ENCODE measurements at places on chromosomes 6 and 20.

DNA sequence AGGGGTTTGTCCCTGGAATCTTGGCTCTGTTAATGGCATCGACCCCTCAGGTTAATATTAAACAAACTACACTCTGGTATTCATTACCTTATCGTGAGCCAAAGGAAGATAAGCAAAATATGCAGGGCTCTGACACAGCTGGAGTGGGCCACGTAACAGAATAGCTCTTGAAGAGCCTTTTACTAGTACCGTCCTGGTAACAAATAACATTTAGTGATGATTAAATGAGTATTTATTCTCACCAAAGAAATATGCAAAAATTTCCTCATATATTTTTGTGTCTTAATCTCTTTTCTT, 20.1 kb upstream of the UTRN start:
- DNase-seq: peak; percentile 92

- no peak for DNase-seq
Observed at GRCh38 chr20:54172532-54172855, 1.3 kb downstream of the CYP24A1 start.

GRCh38 chr6:147651249-147652063, 143.0 kb downstream of the SAMD5 start:
- peak; percentile 70 for DNase-seq

DNA sequence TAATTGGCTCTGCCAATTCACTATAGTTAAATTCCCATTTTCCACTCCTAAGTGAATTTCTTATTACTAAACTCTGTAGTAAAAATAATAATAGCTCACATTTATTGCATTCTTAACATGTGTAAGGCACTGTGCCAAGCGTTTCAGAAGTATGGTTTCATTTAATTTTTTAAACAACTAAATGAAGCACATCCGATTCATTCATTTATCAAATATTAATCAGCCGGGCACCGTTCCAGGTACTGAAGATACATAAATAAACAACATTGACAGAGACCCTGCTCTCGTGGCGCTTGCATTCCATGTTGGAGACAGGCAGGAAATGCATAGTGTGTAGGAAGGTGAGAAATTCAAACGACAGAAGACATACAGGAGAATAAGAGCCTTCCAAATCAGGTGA, 423.2 kb upstream of the JARID2 start:
- no peak for DNase-seq

- DNase-seq: no peak
Observed at GRCh38 chr6:2891768-2892170, 11.3 kb downstream of the SERPINB9 start.

DNA sequence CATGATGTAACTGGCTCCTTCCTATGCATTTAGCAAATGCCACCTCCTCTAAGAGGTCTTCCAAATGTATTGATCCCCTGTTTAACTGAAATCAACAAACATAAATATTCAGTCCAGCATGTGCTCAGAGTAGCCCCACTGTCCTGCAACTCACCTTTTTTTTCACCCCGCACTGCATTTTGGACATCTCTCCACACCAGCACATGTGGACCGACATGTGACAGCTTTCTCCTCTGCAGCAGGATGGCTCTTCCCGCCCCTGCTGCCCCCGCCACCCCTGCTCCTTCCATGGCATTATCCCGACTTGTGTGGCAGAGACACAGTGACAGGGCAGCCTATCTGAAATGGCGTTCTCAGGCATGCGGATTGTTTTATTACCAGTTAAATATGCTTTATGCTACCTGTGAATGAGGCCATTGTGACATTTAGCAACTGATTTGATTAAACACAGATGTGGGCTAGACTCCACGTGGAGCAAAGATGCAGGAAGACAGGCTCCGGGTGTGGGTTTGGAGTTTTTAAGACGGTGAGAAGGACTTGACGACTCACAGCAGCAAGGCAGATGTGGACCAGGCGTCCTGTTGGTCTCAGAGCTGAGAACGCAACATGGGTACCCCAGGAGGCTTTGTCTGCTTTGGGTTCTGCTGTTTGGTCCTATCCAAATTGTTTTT, 161.2 kb downstream of the EYA2 start:
- DNase-seq: no peak

DNA sequence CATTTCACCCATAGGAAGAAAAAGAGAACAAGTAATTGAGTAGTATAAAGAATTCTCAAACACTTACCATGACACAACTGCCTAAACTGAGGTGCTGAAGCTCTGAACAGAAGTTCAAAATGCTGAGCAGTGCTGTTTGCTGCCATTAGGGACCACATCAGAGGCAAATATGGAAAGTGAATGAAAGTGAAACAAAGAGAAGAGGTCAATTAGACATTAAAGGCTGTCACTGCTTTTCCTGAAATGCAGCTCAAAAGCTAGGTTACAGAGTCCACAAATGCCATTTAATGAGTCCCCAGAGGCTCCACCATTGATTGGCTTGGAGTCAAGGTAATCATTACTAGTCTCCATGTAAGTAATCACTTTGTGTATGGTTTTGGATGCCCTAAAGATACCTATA, 46.1 kb downstream of the POU3F2 start:
- no peak for DNase-seq

- DNase-seq: no peak
Observed at GRCh38 chr20:10631126-10631525, 42.7 kb downstream of the JAG1 start.

DNA sequence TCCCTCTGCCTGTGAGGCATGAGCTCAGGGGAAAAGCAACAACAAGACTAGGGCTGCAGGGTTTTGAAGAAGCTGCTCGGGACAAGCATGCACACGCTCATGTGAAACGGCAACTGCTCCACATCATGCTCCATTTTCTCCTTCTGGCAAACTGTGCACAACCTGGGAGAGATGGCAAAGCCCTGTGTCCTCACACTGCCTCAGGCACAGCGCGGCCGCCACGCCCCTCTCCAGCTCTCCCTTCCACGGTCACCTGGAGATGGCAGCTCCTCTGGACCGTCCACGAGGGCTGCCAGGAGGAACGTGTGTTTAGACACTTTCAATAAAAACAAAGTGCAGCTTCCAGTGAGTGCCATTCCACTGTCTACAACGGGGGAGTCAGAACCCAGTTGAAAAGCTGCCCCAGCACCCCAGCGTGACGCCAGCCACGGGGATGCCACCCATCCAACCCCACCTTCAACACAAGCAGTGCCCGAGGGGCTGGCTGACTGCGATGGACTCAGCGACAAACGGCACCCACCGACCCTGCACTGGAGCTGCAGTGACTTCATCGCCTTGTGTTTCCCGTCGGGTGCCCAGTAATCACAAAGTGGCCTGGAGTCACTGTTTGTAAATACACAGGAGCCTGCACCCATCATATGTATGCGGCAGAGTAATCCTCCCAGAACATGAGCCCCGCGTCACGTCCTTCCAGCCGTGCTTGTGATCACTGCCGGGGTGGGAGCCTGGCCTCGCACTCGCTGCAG, 16.1 kb downstream of the SMOC2 start:
- DNase-seq: no peak

GRCh38 chr20:37345339-37346235, at the start of gene SRC:
Gene SRC, plus strand, starts transcription at chr20:37346140. Its CDS starts 38,014 bp downstream, at chr20:37384154.
- peak; percentile 81 for DNase-seq

GRCh38 chr6:120614723-120615122, 719.6 kb downstream of the TBC1D32 start:
- no peak for DNase-seq

DNA sequence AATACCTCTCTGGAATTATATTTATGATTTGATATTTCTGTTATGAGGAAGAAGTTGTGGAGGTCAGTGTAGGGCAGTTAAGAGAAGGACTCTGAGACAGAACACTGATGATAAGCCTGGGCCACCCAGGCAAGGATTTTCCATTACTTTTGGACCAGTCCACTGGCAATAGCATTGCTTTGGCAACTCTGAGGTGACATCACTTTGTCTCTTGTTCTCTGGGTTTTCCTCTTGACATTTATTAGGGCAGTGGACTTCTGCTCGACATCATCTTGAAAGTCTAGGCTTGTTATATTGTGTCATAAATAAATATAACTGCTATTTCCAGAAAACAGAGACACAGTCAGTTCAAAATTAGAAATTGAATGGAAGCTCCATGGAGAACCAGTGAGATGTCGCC, 268.0 kb downstream of the SMOC2 start:
- no peak for DNase-seq

DNA sequence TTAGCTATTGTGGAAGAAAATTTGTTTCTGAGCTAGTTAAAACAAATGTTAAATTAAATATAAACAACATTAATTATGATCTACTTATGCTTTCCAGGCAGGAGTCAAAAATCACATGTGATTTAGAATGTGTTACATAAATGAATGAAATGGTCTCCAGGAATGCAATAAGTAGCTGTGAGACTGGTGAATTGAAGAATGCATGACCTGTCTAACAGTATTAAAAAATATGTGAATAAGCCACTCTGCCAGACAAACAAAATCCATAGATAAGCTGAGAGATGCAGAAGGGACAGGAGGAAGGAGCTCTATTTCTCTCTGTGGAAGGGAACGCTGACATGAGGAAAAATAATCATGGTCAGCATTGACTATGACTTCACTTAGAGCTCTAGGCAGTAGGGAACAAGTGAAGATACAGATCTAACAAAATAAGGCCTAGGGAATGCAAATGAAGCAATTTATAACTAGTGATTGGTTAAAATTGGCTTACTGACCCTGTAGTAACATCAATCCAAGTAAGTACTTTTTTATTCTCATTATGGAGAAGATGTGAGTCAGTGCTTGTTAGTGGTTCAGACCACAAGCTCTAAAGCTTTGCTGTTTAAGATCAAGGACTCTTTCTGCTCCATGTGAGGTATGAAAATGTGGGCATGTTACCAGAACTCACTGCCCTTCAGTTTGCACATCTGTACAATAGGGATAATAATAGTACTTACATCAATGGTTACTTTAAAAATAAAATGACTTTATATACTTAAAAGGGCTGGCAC, 432.6 kb downstream of the MMUT start:
- no peak for DNase-seq

- DNase-seq: peak; percentile 50
Observed at GRCh38 chr6:132812756-132813172, 1.6 kb upstream of the RPS12 start.

DNA sequence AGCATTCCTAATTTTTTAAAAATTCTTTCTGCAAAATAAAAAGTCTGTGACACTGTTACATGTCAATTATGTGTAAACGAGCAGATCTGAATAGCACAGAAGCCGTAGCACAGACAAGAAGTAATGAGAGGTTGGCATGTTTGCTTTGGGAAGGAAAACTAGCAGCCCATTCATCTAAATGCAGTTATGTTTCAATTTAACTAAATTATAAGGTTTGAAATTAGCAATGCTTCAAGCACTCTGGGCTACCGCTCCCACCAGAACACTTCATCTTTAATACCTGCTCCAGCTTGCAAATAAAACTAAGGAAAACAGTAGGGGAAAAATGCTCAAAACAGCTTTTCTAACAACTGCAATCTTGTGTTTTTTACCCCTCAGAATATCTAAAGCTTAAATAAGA, 73.9 kb downstream of the PTPRK start:
- no peak for DNase-seq

GRCh38 chr6:158039178-158039557, 57.5 kb downstream of the SYNJ2 start:
- DNase-seq: peak; percentile 79

DNA sequence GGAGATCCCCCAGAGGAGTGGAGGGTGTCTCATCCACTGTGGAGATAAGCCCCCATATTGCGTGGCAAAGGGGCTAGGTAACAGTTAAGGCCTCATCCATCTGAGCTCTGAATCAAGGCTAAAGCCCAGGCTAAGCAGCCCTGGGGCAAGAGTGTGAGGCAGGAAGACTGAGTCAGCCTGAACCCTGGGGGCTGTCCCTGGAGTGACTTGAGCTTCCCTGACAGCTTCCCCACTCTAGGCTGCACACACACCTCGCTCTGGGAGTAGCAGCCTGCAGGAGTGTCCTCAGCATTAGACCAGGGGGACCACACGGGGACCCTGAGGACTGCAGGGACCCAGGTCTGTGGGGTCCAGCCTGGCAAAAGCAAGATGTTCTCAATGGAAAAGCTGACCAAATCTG, 27.9 kb downstream of the UBD start:
- DNase-seq: no peak

DNA sequence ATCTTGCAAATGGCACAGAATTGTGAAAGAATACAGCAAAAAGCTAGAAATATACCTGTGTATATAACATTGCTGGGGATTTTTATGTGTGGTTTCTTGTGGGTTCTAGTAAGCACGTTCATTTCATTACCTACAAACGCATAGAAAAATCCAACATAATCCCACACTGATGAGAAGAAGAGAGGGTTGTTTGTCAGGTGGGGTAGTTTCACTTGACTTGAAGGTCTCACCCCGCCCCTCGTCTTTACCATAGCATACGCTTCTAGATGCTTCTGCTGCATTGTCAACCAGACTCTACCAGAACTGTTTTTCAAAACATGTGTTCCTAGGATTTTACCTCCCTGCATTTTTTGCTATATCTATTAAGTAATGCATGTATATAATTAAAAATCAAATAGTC, 284.1 kb upstream of the TAB2 start:
- DNase-seq: no peak

- DNase-seq: no peak
Observed at GRCh38 chr20:38029453-38029852, 3.8 kb downstream of the TTI1 start.

DNA sequence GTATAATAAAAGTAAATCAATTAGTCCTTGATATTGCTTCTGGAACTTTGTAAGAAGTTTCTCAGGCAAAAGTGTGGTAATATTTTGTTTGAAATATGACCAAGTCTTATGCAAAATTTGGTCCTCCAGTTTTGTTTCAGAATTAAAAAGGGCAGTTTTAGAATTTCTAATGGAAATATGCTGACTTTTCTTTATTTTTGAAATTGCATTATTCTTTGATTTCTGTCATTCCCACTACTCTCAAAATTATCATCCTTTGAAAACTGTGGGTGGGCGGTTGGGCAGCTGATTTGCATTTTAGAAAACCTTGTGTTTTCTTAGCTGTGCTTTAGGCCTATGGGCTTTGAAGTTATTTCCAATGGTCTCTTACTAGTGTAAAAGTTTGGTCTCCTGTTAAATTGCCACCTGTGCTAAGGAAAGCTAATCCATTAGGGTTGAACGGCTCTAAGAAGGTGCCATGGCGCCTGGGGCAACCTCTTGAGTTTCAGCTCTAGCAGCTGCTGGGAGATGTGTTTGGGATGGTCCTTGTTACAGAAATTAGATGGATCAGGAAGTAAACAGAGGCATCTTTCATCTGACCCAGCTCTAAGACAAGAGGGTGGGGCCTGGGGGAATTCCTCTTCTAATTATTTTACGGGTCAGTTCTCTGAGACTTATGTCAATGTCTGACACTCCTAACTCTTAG, 880.8 kb upstream of the SLC35B3 start:
- DNase-seq: no peak

- DNase-seq: peak; percentile 79
Observed at GRCh38 chr6:53734473-53735299, 60.1 kb upstream of the LRRC1 start.

GRCh38 chr20:57007171-57007540, 259.3 kb downstream of the BMP7 start:
- no peak for DNase-seq

- DNase-seq: peak; percentile 51
Observed at GRCh38 chr6:91278416-91278815, 691.5 kb upstream of the MAP3K7 start.

- peak; percentile 84 for DNase-seq
Observed at GRCh38 chr6:73262671-73263569, at the start of gene KHDC1. Gene KHDC1, minus strand, starts transcription at chr6:73263196. Its CDS starts 20,679 bp downstream, at chr6:73242517.

- DNase-seq: no peak
Observed at GRCh38 chr6:111612379-111612778, 6.7 kb upstream of the TRAF3IP2 start.

All from mesendoderm (in vitro differentiated cells).